KBM-7 (cell line): ENCODE measurements at places on chromosomes 2 and 18.

- DNase-seq = no peak
Measured at GRCh38 chr2:220273082-220273481, 645.7 kb downstream of the SLC4A3 start.

GRCh38 chr2:72895759-72896281 is 8.6 kb downstream of the SPR start:
- no peak for DNase-seq

GRCh38 chr2:194102546-194102945 is 1554.5 kb upstream of the SLC39A10 start:
- no peak for DNase-seq

- DNase-seq = no peak
Measured at GRCh38 chr2:205462681-205463345, 219.5 kb upstream of the NRP2 start.

- DNase-seq = no peak
Measured at GRCh38 chr2:238520359-238520886, 93.7 kb downstream of the ASB1 start.

DNA sequence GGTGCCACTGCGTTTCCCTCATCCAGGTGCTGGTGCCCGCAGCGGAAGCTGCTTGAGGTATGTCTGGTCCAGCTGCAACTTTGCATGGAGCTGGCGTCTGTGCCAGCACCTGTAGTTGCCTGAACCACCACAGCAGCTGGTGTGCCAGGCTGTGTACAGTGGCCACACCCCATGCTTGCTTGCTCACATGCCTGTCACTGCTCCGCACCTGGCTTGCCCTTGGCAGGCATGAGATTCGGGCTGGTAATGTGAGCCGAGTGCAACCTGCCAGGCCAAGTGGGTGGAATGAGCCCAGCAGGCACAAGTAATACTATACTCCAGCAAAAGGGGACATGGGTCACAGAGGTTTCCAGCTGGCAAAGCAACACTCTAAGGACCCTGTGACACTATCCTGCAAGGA is 1123.3 kb upstream of the ACVR2A start:
- DNase-seq = no peak

GRCh38 chr2:974502-974901 is 23.9 kb downstream of the SNTG2 start:
- DNase-seq = no peak

DNA sequence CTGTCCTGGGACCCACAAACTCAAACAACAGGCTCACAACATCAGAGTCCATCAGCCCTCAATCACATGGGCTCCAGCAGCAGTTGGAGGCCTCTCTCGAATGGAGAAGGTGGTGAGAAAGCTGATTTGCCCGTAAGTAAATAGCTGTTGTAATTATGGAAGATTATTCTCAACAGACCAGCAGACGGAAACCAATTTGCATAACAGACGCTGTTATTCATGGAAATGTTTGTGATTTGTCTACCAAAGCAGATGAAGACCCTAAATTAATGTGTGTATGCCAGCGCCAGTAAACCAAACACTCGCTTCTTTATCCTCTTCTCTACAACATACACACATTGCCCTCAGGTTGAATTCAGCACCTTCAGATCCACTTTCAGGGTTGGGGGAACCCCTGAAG is 23.4 kb upstream of the GALNT14 start:
- DNase-seq = no peak

GRCh38 chr18:66646609-66647008 is 42.7 kb upstream of the CDH19 start:
- DNase-seq = no peak

- DNase-seq = no peak
Measured at GRCh38 chr2:190443778-190444481, 35.8 kb downstream of the MFSD6 start.
